AG20443 (cell line): ENCODE measurements at places on chromosomes 5 and 9.

DNA sequence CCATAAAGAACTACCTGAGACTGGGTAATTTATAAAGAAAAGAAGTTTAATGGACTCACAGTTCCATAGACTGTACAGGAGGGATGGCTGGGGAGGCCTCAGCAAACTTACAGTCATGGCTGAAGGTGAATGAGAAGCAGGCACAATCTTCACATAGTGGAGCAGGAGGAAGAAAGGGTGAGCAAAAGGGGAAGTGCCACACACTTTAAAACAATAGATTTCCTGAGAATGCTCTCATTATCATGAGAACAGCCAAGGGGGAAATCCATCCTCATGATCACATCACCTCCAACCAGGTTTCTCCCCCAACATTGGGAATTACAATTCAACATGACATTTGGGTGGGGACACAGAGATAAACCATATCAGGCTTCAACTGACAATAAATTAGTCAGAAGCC lies 664.9 kb downstream of the TAF11L14 start:
- no peak for DNase-seq

DNA sequence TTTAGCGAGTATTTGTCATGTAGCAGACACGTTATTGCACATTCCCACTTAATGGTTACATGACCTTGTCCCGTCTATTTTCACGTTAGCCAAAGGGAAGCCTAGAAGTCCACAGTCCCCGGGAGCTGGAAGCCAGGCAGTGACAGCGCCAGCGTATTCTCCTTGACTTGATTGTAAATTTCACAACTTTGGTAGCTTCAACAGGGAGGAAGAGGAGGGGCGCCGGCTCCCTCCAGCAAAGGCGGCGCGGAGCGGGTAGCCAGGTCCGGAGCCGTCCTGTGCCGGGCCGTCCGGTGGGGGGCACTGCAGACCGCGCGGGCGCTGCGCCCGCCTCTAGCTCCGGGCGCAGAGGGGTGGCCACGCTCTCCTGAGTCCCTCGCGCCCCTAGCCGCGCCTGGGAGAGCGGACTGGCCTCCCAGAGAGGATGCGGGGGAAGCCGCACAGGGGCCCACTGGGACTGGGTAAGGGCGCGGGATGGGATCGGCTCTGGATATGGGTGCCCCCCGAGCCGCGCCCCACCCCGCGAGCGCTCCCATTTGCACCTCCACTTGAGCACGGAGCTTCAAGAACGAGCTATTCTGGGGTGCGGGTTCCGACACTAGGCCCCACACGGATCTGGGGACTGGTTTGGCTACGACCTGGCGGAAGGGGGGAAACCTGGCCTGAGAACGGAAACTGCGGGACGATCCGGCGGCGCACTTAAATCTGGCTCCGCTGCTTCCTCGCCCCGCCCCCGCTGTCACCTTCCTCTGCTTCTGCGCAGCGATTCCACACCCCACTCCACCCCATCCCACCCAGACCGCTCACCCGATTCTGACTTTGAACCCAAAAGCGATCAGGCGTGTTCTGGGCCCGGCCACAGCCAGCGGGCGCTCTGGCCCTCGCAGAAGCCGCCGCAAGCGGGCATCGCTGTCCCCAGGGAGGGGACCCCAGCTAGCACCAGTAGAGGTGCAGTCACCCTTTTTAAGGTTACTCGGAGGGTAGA lies 23.8 kb downstream of the KLF4 start:
- DNase-seq, result peak; percentile 95

DNA sequence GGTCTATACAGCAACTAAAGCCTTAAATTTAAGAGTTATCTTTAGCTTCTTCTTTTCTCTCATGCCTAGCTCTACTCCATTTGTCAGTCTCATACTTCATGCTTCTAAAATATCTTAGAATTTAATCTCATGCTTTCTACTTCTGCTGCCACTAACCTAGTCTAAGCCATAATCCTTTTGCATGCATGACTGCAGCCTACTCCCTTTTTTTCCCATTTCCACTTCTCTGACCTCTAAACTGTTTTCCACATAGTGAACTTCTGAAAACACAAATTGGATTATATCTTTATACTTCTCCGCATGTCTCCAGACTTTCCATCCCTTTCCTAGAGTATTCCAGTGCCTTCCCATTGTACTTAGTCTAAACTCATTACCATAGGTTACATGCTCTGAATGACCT lies 193.0 kb downstream of the XRCC4 start:
- no peak for DNase-seq

GRCh38 chr5:42366051-42366450 lies 57.2 kb upstream of the GHR start:
- no peak for DNase-seq

DNA sequence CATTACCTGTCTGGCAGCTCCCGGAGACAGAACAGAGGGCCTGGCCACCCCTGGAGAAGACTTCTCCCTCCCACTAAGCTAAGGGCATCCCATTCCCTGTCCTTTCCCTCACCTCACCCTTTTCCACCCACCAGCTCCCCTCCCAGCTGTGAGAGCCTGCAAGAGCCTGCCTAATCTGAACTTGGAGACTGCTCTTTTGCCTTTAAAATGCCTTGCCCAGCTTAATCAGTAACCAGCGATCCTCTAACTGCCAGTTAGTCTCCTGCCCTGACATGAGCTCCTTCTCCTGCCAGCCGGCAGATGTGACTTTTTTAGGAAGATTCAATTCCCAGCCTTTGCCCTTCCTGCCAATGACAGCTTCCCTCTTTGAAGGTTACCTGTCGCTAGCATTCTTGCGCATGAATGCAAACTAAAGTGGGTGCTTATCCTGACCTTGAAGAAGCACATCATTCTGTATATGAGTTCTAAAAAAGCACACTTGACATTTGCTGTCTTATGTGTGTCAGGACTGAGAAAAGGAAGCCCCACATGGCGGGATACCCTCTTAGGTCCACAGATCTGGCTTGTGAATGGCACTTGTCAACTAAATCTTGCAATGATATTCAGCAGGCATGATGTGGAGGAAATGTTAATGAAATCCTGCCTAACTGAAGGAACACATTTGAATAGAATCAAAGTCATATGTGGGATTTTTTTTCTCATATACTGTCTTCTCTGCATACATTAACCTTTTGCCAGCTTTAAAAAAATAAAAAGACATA lies 411.2 kb upstream of the SLC30A5 start:
- DNase-seq, result no peak

GRCh38 chr5:74850789-74851425 lies 15.3 kb downstream of the FAM169A start:
- no peak for DNase-seq

GRCh38 chr5:147554261-147554817 lies 44.5 kb upstream of the DPYSL3 start:
- DNase-seq, result peak; percentile 82
